Activated CD4-positive, alpha-beta T cell treated with anti-CD3 and anti-CD28 coated beads, Interleukin-2, amount 10 ng/mL, durations not matched to agents 24 days and 14 days (primary cell): ENCODE measurements at places on chromosomes 2 and 18. TPM values are rescaled to one million over a fixed set of nuclear protein-coding genes. Genes with fewer than 3 reads are reported as not detected.

DNA sequence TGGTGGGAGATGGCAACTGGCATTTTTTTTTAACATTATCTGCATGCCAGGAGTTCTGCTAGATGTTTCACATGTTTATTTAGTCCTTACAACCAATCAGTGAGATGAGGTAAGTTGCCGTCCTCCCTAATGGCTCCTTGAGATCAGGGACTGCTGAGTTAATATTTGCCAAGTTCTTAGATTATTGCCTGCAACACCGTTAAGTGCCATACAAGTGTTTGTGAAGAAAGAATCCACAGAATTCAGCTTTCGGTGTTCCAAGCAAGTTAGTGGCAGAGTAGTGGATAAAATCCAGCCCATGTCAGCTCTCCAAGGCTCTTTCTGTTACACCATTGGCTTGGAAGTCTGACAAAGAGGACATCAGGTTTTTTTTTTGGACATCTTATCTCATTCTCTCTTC, 95.9 kb downstream of the C1QL2 start:
- no peak for DNase-seq

GRCh38 chr2:31097962-31098613, 40.2 kb downstream of the GALNT14 start:
- no peak for DNase-seq

DNA sequence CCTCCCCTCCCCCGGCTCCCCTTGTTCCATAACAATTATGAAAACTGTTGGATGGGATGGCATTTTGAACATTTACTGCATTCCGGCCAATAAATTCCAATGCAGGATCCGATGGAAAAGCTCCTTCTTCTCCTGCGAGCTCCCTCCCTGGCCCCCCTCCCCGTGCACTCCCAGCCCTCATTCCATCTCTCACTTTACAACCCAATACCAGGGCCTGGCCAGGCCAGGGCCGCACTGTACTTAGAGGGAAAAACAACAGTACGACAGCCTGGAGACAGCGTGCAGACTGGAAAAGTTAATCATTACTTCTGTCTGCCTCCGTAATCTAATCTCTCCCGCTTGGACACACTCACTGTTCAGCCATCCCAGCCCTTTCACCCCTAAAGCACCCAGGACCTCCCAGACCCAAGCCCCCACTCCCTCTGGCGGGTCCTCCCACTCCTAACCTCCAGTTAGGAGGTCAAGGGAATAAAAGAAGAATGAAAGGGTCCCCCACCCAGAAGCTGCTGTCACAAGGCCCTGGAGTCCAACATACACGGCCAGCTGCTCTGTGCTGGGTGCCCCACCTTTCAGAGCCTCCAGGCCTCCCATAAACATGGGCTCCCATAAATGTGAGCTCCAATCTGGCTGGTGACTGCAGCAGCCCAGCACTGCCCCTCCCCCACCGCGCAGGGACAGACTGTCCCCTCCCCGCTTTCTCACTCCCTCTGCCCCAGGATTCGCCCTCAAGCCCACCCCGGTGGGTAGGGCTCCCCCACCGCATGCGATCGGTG, 20.6 kb downstream of the SMAD7 start:
- no peak for DNase-seq

DNA sequence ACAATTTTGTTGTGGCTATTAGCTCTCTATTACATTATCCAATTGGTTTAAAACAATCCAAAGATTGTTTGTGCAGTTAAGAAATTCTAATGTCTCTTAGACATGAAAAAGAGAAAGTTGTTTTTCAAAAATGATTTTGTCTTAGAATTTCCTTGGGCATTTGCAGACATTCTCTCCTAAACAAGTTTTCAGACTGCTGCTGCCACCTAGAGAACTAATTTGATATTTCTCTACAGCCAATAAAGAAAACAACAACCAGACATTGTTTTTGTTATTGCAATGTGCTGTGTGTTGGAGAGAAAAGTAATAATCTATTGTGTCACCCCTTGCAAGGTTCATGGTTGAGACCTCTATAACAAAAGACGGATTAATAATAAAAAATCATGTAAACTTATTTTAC, 119.0 kb upstream of the SYT4 start:
- DNase-seq: no peak

- DNase-seq: no peak
Measured at GRCh38 chr2:172108587-172108930, 5.9 kb upstream of the DLX2 start.

GRCh38 chr2:163812926-163813520, 77.2 kb upstream of the FIGN start:
- DNase-seq: no peak

DNA sequence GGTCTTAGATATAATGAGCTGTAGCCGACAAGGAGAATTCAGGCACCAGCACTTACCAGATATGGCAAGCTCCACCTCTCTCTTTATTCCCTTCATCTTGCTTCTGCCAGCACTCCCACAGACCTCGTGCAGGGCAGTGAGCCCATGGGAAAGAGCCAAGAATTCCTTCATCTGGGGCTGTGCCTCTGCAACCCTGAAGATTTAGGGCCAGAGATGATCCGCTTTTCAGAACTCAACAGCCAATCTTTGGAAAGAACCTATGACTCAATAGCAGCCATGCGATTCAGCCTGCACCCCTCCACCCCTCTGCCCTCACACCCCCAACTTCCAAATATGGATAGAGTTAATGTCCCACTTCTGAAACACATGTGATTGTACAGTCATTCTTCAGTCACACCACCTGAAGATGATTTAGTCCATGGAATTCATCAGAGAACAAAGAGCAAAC, 533.7 kb upstream of the TNP1 start:
- DNase-seq: no peak

GRCh38 chr2:148994341-148994740, 44.2 kb upstream of the LYPD6B start:
- DNase-seq: no peak

- DNase-seq: no peak
Measured at GRCh38 chr2:27353762-27354596, 2.6 kb downstream of the GTF3C2 start.

- DNase-seq: peak; percentile 97
Measured at GRCh38 chr2:136117909-136118818, at the start of gene CXCR4. Gene CXCR4 (minus strand): TSS chr2:136118149. CDS start chr2:136118060, 89 bp downstream.

DNA sequence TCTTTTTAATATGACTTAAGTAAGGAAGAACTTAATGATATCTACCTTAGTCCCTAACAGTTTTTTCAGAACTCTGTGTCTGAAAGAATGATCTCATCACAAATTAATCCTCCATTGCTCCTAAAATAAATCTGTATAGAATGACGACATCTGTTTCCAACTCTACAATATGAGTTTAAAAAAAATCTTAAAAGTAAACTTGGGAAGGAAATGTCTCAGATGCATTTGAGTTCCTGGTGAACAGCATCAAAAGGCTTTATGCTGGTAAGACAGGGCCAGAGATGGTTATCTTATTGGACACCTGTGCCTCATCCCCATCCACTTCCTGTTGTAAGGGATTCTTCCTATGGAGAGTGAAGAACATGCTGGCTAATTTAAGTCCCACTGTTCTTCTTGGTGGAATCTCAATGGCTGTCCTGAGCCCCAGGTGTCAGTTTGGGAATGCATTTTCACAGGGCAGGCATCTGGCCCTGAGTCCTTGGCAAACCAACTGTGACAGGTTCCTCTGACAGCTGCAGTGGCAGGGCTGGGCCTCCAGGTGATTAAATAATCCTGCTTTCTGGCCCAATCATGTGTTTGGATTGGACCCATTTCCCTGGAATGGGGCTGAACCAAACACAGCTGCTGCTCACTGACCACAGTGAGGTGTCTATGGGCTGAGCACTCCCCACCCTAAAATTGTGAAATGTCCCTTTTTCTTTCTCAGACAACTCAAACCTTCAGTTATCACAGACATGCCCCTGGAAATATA, 12.9 kb upstream of the NCKAP5 start:
- no peak for DNase-seq

- no peak for DNase-seq
Measured at GRCh38 chr2:119158563-119159347, at the start of gene C1QL2. Gene C1QL2 (minus strand): TSS chr2:119158751. CDS start chr2:119158269, 482 bp downstream.

DNA sequence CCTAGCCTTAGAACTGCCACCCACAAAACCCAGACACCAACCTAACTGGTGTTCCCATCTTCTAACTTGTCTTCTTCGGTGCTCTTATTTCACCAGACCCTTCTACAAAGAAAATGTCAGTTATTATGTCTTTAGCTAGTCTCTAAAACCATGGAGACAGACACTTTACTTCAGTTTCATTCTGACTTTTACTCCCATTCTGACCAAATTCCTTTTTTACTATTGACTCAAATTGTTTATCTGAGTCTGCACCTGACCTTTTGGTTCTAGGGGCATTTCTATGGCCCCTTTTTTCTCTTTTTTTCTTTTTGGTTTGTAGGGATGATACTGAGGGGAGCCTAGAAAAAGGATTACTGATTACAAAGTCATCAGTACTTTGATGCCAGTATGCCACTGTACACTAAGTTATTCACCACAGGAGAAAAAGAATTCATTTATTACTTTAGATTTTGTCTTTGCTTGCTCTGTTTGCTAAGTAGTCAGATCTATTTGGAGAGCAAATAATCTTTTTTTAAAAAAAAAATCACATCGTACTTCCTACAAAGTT, 6.8 kb upstream of the SLC1A4 start:
- no peak for DNase-seq

- DNase-seq: no peak
Measured at GRCh38 chr18:74972354-74972753, 236.6 kb downstream of the PTGR3 start.

DNA sequence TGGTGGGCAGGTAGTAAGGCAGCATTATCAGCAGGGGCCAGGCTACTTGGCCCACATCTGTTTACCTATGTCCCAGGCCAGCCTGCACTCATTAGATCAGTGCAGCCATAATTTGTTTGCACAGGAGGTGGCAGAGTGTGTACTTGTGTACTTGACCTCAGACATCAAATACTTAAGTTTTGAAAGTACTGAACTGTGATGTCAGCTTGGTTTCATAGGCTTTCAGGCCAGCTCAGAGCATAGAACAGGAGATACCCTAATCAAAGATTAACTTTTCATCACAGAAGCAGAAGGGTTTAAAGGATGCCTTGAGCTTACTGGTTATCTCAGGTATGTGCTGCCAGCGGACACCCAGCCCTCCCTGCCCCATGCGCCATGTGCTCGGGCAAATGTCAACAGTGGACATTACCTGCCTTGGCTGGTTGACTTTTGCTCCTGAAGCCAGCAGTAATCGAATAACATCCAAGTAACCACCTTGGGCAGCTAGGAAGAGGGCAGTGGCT, 33.2 kb downstream of the ANKRD29 start:
- DNase-seq: peak; percentile 59

DNA sequence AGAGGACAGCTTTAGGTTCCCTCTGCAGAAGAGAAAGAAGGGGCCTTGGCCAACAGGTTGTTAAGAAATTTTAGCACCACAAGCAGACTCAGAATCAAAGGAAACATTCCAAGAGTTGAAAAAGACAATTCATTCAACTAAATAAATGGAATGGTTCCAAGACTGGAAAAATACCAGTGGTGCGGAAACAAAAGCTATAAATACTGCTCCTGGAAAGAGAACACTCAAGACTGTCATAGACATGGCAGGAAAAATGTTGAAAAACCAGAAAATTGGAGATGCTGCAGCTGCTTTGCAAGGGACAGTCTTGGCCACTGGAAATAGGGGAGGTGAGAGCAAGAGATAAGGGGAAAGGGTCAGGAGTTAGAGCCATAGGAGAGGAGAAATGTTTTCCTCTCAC, 312.7 kb upstream of the CYRIA start:
- DNase-seq: no peak

- DNase-seq: no peak
Measured at GRCh38 chr2:121547646-121548045, 17.0 kb downstream of the RNU4ATAC start.

DNA sequence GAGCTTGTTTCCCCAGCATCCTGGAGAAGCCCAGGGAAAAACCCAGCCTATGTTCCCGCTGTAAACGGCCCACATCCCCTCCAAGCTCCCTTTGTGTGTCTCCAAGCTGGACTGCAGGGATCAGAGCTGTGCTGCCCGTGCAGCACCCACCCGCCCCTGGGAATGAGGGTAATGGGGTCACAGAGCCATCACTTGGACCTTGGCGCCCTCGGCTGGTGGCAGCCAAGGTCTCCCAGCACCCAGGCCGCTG, 670 bp upstream of the INPP5D start:
- DNase-seq: no peak

GRCh38 chr18:57527556-57528229, 58.8 kb downstream of the FECH start:
- DNase-seq: no peak

DNA sequence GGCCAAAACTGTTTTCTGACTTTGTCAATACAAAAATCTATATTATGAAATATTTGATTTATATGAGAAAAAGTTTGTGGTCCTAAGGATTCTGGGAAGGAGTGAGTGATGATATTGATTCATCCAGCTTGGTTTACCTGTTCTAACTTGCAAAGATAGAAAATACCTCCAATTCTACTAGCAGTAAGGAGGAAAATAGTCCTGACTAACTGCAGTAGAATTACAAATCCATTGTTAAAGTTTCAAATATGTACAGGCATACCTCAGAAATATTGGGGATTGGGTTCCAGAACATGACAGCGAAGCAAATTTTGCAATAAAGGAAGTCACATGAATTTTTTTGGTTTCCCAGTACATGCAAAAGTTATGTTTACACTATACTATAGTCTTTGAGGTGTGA, 158.8 kb upstream of the CYRIA start:
- no peak for DNase-seq

GRCh38 chr18:10329101-10329500, 125.3 kb upstream of the APCDD1 start:
- no peak for DNase-seq

- DNase-seq: no peak
Measured at GRCh38 chr18:24940416-24940815, 411.6 kb downstream of the ZNF521 start.

- DNase-seq: no peak
Measured at GRCh38 chr2:28035816-28036215, 145.3 kb downstream of the BABAM2 start.

GRCh38 chr2:169573160-169573973, at the start of gene FASTKD1:
Gene FASTKD1 (minus strand): TSS chr2:169573865. CDS start chr2:169572029, 1,836 bp downstream.
- DNase-seq: peak; percentile 95

DNA sequence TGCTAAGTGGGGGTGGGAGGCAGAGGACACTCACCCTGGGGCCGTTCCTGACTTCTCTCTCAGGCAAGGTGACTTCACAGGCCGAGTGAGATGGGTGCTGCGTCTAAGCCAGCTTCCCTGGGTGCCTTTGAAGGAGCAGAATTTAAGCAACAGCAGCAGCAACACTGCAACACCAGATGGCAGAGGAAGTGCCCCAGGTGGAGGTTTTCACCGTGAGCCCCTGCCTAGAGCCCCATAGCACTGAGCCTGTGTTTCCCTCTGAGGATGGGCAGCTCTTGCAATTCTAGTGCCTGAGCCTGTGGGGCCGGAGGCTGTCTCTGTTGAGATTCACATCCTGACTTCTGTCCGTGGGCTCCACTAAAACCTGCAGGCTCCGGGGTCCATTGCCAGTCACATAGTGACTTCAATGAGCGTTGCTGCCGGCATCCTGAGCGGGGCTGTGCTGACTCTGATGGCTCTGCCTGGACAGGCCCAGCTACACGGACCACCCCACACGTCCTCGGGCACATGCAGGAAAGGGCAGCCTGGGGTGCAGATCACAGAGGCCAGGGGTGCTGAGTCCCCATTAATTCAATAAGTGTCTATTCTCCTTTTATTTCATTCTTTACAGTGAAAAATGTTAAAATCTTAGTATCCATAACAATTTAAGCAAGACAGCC, 218.8 kb downstream of the SNTG2 start:
- DNase-seq: no peak

Gene CYS1
- 0.24 and 0.63 TPM in 2 replicates for total RNA-seq

Gene PDE1A
- total RNA-seq: not detected in 2 replicates

Gene OTX1
- not detected in 2 replicates for total RNA-seq

Gene TLK1
- 91.8 and 94.9 TPM in 2 replicates for total RNA-seq

Gene REG3G
- not detected in 2 replicates for total RNA-seq

Gene CHRNG
- not detected in 2 replicates for total RNA-seq

Gene TUBA4A
- total RNA-seq: 235 and 240 TPM in 2 replicates

Gene ITGB1BP1
- 121 and 131 TPM in 2 replicates for total RNA-seq

Gene IL36A
- 0.23 TPM in 1 of 2 replicates, not detected in the other for total RNA-seq

Gene FZD7
- 1.3 TPM in 2 replicates for total RNA-seq

Gene ANKRD30BL
- not detected in 2 replicates for total RNA-seq
